Thoracic aorta (tissue), 2 donors: ENCODE measurements at places on chromosomes 4 and X. TPM values are rescaled to one million over a fixed set of nuclear protein-coding genes. Genes with fewer than 3 reads are reported as not detected.

ITIH6 gene
- not detected for total RNA-seq

BMP15 gene
- not detected for total RNA-seq

ARX gene
- total RNA-seq: not detected

ARMCX4 gene
- 13.4 TPM for total RNA-seq

CSAG2 gene
- total RNA-seq: not detected

GAGE1 gene
- total RNA-seq: not detected

CT45A5 gene
- total RNA-seq: not detected
